ENCODE measurements at places on chromosomes 7 and 10.

GRCh38 chr7:27930910-27931476, 191.0 kb downstream of the TAX1BP1 start:
- DNase-seq = no peak

DNA sequence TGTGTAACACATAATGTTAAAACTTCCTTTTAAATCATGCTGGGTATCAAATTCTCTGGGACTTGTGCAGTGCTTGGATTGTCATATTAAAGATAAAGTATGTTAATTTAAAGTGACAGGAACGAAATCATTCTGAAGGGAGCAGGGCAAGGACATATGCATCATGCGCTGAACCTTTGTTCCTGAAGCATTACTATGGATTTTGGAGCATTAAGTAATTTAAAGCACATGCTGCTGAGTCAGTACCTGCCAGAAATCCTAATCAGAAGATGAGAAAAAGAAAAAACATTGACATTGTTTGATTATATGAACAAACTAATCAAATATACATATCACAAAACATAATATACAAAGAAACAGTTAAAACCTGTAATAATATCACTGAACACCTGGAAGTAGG, 101.4 kb downstream of the MICU1 start:
- no peak for DNase-seq

DNA sequence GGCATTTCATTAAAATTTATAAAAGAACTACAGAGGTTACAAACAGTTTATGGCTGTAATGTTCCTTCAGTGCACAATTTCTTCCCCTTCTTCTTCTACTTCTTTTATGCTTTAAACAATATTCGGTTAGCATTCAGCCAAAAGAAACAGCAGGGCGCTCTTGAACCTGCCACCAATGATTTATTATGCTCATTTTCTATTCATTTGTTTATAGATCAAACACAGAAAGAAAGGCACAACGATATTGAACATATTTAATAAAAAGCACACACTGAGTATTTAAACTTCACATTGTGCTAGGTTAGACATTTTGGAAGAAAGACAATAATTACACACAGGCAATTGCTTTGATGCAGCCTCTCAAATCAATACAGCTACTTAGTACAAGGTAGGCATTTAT, 1025.8 kb upstream of the LRRN3 start:
- DNase-seq = no peak

DNA sequence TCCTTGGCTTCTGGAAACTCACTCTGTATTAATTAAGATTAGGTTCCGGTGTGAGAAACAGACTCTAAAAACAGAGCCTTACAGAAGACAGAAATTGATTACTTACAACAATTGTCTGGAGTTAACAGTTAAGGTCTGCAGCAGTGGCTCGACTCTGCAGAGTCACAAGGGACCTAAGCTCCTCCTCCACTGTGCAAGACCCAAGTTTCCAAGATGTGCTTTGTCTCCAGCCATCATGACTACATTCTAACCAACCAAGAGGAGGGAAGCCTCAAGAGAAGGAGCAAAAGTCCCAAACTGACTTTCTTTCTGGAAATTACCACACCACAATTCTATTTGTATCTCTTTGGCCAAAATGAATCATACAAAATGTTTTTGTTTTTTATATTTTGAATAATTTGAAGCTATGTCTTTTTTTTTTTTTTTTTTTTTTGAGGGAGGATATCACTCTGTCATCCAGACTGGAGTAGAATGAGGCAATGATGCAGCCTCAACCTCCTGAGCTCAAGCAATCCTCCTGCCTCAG, 14.2 kb upstream of the ODAD2 start:
- no peak for DNase-seq

DNA sequence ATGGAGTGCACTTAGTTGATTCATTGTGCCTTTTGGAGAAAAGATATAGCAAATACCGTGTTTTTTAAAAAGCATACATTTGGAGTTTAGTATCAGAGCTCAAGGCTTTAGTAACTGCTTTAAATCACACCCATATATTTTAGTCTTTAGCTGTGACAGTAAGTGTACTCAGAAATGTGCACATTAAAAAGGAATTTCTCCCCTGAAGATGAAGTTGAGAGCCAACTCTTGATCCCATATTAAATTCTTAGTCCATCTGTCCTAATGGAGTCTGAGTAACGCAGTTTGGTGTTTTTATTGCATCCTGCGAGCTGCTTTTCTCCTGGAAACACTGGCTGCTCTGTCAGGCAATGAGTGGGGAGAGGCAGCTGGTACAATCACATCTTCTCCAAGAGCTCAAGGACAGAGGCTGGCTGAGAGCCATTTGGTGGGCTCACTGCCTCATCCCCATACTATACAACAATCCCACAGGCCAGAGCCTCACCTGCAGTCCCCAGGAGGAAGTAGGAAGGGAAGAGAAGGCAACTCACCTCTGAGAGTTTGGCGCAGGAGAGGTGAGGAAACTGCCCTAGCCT, 473.6 kb upstream of the C7orf33 start:
- DNase-seq = no peak

DNA sequence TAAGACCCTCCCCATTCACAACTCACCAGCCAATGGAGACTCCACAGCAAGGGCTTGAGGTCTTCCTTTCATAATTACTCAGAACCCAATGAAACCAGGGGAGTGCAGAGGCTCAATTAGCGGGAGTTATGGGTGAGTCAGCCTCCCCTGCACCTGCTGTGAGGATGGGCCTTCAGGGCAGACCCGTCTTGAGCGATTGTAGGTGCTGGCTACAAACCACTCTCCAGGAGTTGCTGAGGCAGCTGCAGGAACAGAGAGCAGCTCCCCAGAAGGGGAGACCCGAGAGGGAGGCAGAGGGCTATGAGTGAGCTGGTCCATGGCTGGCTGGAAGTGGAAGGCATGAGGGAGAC, 58.5 kb upstream of the SORCS3 start:
- no peak for DNase-seq

Data from T-helper 9 cell (primary cell).